ENCODE measurements at places on chromosomes 7 and 10.

DNA sequence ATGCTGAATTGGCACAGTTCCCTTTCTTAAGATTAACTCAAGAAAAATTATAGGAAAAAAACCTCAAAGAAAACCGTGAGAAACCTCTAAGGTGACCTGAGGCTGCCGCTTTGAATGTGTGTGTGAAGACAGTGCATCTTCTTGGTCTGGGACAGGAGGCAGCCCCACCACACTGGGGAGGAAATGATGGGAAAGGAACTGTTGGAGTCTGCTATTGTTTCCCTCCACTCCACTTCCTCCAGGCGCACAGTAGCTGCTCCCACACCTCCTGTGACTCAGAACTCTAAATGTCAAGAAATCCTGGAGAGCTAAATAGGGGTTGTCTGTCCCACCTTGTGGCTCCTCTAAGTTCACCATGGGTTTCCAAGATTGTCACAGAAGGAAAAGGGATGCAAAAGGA lies 179.4 kb downstream of the PDE1C start:
- no peak for DNase-seq

DNA sequence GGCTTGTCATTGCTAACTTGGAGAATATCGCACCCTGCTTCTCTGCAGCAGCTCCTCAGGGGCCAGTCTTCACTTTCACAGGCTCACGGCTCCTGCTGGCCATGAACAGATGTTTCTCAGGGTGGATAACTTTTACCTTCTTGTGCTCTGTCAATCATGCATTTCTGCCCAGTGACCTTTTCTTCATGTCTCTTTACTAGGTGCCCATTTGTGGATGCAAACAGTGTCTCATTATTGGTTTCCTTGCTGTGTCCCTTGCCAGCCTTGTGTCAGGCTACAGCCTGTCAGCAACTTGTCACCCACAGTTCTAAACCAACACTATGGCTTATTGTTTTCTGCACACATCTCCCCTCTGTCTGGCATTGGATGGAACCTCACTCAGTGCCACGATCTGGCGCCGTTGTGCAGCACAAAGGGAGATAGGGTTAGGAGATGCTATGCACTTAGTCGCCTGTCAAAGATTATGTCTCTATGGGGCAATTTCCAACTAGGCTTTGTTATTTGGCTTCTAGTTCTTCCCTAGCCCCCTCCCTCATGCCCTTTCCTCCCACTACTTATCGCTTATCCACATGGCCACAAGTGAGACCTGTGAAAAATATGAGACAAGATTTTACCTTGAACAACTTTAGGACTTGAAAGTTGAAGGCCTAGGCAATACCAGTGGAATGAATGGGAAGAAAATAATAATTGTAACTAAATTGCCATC lies 45.7 kb upstream of the NXPH1 start:
- DNase-seq, result no peak

- DNase-seq, result no peak
Observed at GRCh38 chr10:35353805-35354204, 17.5 kb downstream of the CCNY start.

GRCh38 chr7:79037001-79037400 lies 416.5 kb downstream of the MAGI2 start:
- no peak for DNase-seq

GRCh38 chr10:11045487-11045886 lies 27.8 kb downstream of the CELF2 start:
- no peak for DNase-seq

DNA sequence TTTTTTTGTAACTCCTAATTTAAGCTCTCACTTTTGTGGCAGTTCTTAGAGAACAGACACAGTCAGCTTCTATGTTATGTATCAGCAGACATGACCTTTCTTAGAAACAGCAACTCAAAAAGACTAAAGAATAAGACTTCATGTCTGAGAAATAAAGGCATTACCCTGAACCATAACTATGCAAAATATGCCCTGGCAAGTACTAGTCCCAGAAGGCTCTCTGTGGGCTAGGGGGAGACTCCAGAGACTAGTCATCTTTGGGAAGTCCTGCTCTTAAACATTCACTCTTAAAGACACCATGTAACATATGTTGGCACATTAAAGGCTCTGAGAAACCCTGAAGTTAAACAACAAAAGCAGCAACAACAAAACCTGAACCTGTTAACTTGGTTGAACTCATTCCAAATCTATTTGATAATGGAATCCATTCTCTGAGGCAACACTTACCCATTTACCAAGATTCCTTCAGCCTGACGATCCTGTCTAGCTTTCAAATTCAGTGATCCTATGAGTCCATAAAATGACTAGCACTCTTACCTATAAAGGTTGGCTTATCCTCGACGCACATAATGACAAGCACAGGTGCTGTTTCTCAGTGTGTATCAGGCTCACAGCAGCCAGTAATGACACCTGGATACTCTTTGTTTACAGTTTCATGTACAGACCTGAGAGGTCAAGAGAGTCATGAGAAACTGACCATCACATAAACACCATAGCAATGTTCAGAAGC lies 62.3 kb downstream of the OSBPL3 start:
- peak; percentile 13 for DNase-seq

- DNase-seq, result no peak
Observed at GRCh38 chr7:158586499-158587161, 993 bp downstream of the PTPRN2 start.

DNA sequence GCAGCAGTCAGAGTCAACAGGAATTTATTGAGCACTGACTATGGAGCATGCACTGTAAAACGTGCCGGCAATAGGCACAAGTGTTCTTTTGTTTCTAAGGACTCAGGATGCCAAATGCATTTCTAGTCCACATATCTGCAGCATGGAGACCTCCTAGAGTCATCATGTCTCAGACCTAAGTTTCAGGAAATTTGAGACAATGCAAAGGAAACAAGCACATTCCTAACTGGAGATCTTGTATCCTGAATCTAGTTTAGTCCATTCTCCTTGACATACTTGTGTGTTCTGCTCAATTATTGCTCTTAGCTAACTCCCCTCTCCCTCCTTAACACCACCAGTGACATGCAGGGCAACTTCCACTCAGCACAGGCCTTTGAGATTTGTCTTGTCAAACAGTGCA lies 173.2 kb downstream of the ZNF438 start:
- no peak for DNase-seq

- DNase-seq, result no peak
Observed at GRCh38 chr7:74514131-74514591, 60.5 kb downstream of the GTF2IRD1 start.

DNA sequence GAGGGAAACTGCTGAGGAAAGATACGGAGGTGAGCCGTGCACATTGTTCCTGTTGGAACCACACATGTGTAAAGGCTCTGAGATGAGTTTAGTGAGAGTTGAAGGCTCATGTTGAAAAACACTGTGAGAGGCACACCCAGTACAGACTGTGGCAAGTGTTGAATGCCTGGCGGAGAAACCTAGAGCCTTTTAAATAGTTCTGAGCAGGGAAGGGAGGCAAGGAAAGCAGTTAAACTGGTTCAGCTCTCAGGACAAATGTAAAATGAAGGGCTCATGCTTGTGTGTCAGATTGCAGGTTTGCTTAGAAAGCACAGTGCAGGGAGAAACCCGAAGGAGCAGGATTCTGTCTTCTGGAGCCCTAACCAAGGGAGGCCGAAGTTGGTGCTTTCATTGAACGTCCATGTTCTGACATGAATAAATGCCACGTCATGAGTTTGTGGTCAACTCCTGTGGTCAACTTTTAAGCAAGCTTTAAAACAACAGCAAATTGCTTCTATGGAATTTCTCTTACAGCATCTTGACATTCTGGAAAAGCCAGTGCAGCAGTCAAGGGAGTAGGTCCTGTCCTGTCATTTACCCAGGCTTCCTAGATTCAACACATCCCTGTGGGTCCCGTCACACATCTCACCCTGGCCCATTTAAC lies 650.9 kb upstream of the GALNT17 start:
- no peak for DNase-seq

- DNase-seq, result peak; percentile 6
Observed at GRCh38 chr10:132714096-132714985, 71.6 kb downstream of the NKX6-2 start.
